ENCODE measurements at places on chromosomes 1 and 21.

DNA sequence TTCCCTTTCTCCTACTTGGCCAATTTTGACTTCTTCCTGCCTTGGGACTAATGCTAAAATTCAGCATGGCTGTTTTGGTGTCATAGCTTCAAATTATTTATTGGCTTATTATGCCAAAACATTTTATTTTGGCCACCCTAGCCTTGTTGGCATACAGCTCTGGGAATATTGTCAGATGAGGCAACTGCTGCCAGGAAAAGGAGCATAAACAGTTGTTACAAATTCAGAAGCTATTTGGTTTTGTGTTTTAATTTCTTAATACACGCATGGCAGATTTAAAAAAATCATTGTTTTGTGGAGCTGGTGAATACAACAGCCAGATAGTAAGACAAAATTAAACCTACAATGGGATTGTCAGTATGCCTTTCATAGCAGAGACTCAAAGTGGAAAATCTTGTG lies 66.8 kb upstream of the BCL10 start:
- no peak for DNase-seq

GRCh38 chr1:110612060-110612745 lies 6.0 kb upstream of the KCNA2 start:
- DNase-seq: no peak

GRCh38 chr1:67350783-67351182 lies 43.1 kb downstream of the IL12RB2 start:
- DNase-seq: no peak

GRCh38 chr1:162141281-162142054 lies 72.0 kb downstream of the NOS1AP start:
- DNase-seq: no peak

GRCh38 chr21:23801292-23801691 lies 1806.0 kb downstream of the MRPL39 start:
- DNase-seq: no peak

DNA sequence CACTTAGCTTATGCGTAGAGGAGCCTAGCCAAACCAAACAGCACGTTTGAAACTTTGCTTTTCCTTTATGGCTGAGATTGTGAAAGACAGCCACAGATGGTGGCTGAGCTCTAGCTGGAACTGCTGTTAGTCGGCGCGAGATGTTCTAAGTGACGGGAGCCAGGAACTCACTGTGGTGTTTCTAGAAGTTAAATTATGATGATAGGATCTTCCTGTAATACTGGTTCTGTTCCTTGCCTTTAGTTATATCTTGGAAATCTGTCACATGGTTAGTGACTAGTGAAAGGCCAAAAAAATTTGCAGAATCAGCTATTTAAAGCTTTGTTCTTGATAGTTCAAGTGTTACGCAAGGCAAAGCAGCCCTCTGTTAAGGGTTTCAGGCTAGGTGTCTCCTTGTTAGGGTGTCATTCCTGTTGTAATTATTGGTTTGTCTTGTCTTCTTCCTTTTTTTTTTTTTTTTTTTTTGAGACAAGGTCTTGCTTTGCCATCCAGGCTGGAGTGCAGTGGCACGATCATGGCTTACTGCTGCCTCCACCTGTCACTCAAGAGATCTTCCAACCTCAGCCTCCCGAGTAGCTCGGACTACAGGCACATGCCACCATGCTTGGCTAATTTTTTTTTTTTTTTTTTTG lies 22.6 kb downstream of the AK4 start:
- no peak for DNase-seq

- DNase-seq: no peak
Measured at GRCh38 chr21:40043423-40043822, 176.2 kb downstream of the PCP4 start.

DNA sequence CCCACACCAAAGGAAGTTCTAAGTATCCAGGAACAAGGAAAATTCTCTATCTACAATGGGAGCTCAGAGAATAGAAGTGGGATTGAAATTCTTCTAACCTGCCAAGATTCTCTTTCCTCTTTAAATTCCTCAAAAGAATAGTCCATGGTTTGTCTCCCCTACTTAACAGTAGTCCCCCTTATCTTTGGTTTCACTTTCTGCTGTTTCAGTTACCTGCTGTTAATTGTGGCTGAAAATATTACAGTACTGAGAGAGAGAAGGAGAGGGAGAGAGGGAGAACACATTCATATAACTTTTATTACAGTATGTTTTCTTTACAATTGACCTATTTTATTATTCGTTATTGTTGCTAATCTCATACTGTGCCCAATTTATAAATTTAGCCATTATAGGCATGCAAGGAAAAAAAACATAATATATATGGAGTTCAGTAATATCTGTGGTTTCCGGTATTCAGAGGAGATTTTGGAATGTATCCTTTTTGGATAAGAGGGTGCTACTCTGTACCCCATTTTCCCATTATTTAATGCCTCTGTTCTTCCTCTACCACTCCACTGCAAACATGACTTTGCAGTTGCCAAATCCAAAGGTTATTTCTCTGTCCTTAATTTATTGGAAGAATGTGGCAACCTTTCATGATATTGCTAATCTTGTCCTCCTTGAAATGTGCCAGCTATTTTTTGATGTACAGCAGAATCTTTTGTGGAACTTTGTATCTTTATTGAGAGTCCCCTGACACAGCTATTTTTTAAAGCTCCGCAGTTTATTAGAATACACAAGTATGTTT lies 68.0 kb downstream of the USP25 start:
- DNase-seq: no peak

GRCh38 chr21:41207401-41208375 lies 39.7 kb downstream of the BACE2 start:
- no peak for DNase-seq

DNA sequence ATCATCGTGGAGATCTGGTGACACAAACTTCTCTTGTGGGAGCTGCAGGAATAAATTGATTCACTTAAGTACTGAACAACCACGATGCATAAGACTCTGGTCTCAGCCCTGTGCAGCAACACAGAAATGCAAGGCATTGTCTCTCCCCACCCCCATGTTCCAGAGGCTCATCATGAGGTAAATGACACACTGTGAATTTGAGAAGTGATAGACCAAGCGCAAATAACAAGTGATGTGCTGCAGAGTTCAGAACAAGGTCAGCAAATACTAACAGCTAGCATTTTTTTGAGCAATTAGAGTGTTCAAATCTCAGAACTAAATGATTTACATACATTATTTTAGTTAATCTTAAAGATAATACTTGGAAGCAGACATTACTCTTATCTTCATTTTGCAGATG lies 223.7 kb downstream of the SEC16B start:
- no peak for DNase-seq

GRCh38 chr21:45277101-45278045 lies 10.3 kb downstream of the POFUT2 start:
- no peak for DNase-seq

GRCh38 chr1:154944401-154945159 lies 8.1 kb upstream of the PMVK start:
- no peak for DNase-seq

GRCh38 chr1:235408503-235408960 lies 41.3 kb downstream of the TBCE start:
- no peak for DNase-seq

GRCh38 chr1:78676347-78676982 lies 26.8 kb downstream of the IFI44 start:
- DNase-seq: peak; percentile 39

DNA sequence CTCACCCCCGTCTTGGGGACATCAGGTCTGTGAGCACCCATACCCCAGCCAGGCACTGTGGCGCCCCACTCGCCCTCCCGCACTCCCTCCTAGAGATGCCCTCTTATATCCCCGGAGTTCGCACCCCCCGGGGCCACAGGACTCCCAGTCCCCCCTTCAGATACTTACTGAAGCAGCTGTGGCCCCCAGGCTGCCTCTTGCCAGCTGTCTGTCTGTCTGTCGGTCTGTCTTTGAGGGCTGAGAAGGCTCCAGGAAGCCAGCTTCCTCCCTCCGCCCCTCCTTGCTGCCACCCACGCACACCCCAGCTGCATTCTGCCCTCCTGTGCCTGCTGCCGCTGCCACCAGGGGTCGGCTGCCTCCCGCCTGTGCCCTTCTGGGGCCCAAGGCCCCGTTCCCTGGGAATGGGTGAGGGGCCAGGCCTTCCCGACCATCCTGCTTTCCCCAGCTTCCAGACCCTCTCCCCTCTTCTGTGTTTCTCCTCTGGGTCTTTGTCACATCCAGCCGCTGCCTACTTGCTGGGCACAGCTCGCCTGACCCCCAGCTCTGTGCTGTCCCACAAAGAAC lies at the start of gene PTPN7:
PTPN7 (minus strand) TSS at position 226 of the 564 bp plus-strand sequence. CDS start 1,200 bp downstream, outside the sequence.
- no peak for DNase-seq

- DNase-seq: no peak
Measured at GRCh38 chr1:182430263-182431068, 19.5 kb upstream of the RGSL1 start.

DNA sequence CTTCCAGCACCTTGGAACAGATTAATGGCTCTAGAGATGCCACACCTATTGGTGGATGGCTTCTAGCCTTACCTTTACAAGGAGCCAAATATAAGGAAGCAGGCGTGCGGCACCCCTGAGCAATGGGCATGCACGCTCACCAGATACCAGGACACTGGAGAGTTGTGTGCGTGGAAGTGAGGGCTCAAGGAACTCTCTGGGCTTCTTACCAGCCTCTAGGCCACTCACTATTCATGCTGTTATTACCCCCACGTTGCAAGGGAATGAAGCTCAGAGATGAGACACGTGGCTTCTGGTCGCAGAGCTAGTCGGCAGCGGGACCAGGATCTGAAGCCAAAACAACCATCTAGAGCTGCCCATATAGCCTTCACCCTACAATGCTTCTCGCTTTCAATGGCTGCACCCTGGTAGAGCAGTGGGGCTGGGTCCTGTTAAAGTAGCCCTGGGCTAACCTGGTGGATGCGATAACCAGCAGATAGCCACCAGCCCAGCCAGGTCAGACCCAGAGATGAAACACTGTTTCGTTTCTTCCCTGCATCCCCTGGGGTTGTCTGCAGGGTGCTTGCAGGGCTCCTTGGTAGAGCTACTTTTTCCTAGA lies 396.4 kb upstream of the VAMP3 start:
- DNase-seq: no peak

DNA sequence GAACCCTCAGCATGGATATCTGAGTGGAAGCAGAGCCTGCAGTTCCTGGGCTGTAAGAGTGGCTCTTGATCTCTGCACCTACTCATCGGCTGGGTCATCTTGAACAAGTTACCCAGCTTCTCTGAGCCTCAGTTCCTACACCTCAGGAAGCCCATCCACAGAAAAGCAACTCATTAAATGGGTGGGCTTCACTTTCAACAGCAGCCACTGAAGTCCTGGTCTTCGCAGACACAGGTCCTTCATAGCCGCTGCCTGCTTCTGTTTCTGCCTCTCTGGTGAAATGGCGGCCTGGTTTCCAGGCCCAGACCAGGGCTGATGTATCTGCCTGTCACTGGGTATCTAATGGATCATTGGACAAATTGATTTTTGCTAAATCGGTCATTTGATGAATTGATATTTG lies 571.4 kb downstream of the PTPRU start:
- peak; percentile 4 for DNase-seq

DNA sequence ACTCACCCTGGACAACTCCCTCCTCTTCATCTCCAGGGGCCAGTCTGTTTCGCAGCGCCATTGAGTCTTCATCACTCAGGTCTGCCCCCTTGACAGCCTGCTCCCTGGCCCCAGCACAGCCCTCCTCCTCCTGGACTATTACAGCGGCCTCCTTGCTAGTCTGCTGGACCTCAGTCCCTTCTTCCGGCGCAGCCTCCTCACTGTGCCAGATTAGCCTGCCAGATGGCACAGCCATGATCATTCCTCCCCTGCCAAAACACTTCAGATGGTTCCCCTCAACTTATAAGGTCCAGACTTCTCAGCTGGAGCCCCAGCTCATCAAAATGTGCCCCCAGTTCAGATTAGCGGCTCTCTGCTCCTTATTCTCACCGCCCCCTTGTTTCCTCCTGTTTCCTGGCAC lies 7.0 kb upstream of the CELSR2 start:
- DNase-seq: no peak

GRCh38 chr1:17839641-17840196 lies 84.6 kb downstream of the ACTL8 start:
- DNase-seq: no peak

DNA sequence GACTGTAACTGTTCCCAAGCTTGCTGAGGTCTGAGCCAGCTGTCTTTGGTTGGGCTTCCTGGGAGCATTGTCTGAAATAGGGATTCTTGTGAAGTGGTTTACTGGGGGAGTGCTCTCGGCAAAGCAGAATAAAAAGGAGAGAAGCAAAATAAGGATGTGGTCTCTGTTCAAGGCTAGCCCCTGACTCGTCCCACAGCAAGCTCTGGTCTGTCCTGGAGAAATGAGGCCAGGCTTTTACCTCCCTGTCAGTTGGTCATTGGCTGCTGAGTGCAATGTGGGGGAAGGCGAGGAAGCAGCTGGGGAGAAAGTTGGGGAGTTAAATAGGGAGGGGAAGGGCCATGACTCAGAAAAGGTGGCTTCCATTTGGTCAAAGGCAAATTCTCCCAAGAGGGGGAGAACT lies 303.9 kb upstream of the DUSP10 start:
- DNase-seq: no peak

GRCh38 chr1:165492845-165493373 lies 48.0 kb upstream of the RXRG start:
- peak; percentile 29 for DNase-seq

DNA sequence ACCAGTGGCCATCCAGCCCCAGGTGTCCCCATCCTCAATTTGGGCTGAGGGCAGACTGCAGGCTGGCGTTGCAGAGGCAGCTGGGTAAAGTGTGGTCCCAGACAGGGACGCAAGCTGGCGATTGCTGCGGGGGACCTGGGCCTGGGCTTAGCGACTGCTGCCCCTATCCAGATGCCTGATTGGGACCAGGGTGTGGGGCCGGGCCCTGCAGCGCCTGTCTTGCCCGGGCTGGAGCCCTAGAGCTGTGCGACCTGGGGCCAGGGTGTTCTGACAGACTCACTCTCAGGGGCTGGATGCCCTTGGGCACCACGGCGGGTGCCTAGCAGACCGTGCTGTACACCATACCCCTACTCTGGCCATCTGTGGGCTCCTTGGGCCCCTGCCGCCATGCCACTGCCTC lies 16.2 kb upstream of the FAAP20 start:
- no peak for DNase-seq

GRCh38 chr1:22184454-22184853 lies 41.6 kb upstream of the WNT4 start:
- DNase-seq: no peak

GRCh38 chr1:240869071-240869470 lies 257.1 kb upstream of the GREM2 start:
- DNase-seq: no peak

All from HEK293T (cell line).